ENCODE measurements at places on chromosomes 13 and 19.

- no peak for DNase-seq
Measured at GRCh38 chr19:12825254-12826131, 8.9 kb downstream of the RTBDN start.

GRCh38 chr19:1053176-1054101 lies 13.5 kb upstream of the ARHGAP45 start:
- no peak for DNase-seq

DNA sequence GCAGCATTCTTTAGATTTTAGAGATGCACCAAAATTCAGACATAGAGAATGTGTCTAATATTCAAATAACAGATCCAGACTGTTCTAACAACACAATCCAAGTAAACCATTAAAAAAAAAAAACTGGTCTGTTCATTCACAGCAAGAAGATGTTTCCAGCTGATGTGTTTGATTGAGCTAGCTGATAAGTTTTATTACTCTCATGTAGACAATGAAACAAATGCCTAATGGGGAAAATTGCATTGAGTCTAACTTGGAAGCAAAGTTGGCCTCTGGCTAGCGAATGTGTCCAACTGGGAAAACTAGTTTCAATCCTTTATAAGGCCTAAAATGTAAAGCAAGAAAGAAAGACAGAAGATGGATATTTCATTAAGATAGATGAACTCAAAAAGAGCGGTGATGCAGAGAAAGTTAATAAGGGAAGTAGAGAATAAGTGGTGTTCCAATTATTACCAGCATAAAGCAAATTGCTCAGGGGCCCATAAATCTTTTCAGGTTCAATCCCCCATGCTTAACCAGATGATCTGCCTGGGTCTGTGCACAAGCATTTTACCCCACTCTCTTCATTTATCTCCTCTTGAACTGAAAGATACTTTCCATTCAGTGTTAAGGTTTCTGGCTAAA lies 54.2 kb downstream of the PCDH9 start:
- no peak for DNase-seq

DNA sequence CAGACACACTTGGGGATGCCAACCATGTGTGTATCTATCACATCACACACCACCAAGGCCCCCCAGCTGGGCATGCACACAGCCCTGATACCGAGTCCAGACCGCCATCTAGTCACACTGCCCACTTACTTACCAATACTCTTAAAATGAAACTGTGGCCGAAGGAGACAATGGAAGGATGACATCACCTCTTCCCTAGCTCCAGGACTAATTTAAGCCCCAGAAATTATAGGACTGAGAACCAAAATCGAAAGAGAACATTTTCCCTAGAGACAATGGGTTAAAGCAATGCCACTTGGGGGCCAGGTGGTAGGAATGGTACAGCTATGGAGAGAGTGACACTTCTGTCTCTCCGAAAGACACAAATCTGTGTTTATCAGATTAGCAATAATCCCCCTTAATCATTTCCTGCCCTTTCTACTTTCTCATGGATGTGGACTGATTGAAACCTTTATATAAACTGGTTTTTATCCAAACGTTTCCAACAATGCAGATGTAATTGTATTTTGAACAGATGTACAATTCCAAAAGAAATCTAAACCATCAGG lies 663 bp upstream of the GGACT start:
- no peak for DNase-seq
